ENCODE measurements at places on chromosomes 12 and 14.

GRCh38 chr14:102303664-102304063 is 1.3 kb downstream of the MOK start:
- no peak for DNase-seq

DNA sequence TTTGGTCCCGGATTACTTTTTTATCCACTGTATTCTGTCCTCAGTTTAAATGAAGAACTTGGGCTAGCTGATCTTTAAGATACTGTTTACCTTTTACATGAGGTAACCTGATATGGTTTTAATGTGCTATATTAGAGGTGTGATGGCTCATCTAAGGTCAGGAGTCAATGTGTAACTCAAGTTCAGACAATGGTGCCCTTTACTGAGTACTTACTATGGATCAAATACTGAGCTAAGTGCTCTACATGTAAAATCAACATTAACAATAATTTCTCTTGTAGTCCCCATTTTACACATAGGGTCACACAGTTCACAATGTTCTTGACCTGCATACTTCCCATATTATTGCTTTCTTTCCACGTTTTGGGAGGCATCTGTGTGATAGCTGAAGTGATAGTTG is 79.2 kb downstream of the CEP83 start:
- no peak for DNase-seq

GRCh38 chr12:51889216-51890132 is 1.6 kb downstream of the ANKRD33 start:
- DNase-seq: no peak

- DNase-seq: no peak
Observed at GRCh38 chr14:69092840-69093422, 60.0 kb downstream of the DCAF5 start.

DNA sequence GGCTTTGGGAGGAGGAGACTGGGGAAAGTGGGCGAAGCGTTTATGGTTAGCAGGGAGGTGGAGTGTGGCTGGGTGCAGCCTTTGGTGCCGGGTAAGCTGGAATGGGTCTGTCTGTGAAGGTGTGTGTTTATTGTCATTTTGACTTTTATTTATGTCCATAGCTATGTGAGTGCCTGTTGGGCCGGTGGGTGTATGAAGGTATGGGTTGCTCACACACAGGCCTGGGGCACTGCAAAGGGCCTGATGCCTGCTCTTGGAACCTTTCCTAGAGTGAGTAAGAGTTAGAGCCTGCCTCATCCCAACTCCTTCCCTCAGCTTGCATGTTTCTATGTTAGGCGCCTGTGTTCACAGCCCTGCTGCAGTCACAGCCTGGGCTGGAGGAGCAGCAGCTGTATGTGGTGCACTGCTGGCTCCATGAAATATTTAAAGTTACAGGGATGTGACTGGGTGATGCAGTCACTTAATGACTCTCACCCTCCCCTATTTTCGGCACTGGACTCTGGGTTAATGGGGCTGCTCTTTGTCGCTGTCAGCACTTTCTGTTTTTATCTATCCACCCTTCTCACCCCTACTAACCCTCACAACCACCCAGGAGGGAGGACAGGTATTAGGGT is 2.6 kb upstream of the PPP1R1A start:
- DNase-seq: no peak

All from Jurkat, Clone E6-1 (cell line).